Omental fat pad (tissue), 4 donors: ENCODE measurements at places on chromosomes 6 and 20.

DNA sequence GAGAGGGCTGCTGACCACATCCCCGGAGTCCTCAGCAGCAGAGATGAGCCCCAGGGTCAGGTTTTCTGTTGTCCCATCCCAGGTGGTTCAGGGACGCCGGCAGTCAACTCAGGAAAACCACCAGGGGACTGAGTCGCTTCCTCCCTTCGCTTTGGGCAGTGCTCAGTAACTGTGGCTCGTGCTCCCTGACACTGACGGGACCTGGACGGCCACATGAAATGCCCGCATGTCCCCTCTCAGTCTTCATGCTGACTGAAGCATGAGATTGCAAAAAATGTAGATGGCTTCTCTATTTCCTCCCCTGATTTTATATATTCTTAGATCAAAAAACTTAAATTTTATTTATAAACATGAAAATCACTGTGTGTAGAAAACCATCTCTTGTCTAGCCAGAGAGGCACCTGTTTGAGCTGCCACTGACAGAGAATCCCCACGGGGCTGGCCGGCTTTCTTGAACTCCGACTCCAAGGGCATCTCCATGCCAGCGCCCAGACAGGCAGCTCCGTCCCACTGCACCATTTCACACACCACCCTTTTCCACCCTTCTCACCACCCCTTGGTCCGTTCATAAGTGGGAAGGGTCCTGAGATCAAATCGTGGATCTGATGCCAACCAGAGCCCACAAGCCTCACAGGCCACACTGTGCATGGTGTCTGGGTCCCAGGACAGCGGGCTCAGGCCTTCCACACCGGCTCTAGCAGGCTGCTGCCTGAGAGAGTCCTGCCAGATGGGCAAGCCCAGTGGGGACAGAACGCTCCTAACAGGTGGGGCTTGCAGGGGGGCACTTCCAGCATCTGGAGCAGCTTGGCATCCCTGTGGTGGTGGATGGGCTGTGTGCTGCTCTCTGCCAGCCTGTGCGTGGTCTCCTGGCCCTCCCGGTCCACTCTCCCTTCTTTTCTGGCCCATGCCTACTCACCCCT lies 98.2 kb downstream of the SMOC2 start:
- no peak for DNase-seq

GRCh38 chr6:91132461-91132860 lies 545.6 kb upstream of the MAP3K7 start:
- no peak for DNase-seq

DNA sequence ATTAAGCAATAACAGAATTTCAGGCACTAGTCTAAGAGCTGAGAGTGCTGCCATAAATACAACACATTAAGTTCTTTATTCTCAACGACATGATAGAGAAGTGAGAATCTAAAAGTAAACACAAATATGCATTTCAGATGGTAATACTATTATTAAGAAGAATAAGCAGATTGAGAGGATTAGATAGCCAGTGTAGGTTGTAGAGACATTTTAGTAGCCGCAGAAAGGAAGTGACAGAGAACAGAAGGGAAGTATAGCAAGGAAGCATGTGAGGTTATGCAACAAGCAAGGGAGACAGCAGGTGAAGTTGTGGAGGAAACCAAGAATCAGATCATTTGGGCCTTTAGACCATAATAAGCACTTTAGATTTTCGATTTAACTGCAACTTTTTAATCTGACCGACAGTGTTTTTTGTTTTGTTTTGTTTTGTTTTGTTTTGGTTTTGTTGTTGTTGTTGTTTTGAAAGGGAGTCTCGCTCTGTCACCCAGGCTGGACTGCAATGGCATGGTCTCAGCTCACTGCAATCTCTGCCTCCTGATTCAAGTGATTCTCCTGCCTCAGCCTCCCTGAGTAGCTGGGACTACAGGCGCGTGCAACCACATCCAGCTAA lies 737.0 kb upstream of the ADGRB3 start:
- no peak for DNase-seq

- no peak for DNase-seq
Observed at GRCh38 chr6:156600678-156601077, 176.5 kb upstream of the ARID1B start.

DNA sequence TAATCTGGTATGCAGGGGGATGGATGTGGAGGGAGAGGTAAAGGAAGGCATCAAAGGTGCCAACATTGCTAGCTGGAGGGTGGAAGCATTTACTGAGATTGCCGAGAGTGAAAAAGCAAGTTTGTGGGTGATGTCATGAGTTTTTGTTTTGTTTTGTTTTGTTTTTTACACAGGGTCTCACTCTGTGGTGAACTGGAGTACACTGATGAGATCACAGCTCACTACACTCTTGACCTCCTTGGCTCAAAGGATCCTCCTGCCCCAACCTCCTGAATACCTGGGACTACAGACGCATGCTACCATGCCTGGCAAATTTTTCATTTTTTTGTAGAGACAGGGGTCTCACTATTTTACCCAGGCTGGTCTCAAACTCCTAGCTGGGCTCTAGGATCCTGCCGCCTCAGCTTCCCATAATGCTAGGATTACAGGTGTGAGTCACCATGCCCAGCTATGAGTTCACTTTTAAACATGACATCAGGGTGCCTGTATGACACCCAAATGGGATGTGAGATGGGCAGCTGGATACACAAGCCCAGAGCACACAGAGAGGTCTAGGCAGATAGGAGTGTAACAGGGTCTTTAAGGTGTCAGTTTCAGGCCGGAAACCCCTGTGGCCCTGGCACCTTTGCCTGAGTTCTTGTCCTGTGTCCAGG lies 35.1 kb upstream of the HMGA1 start:
- no peak for DNase-seq

DNA sequence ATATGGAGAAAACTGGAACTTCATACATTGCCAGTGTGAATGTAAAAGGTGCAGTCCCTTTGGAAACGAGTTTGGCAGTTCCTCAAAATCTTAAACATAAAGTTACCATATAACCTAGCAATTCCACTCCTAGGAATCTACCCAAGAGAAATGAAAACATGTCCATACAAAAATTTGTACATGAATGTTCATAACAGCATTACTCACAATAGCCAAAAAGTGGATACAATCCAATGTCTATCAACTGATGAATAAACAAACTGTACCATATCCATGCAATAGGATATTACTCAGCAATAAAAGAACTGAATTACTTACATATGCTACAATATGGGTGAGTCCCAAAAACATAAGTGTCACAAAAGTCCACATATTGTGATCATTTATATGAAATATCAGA lies 48.7 kb upstream of the ERVFRD-1 start:
- no peak for DNase-seq

- no peak for DNase-seq
Observed at GRCh38 chr6:30260036-30260504, 46.9 kb upstream of the TRIM26 start.

- no peak for DNase-seq
Observed at GRCh38 chr20:2312876-2313275, 17.1 kb downstream of the TGM3 start.

GRCh38 chr6:17446713-17447112 lies 53.3 kb downstream of the CAP2 start:
- no peak for DNase-seq

DNA sequence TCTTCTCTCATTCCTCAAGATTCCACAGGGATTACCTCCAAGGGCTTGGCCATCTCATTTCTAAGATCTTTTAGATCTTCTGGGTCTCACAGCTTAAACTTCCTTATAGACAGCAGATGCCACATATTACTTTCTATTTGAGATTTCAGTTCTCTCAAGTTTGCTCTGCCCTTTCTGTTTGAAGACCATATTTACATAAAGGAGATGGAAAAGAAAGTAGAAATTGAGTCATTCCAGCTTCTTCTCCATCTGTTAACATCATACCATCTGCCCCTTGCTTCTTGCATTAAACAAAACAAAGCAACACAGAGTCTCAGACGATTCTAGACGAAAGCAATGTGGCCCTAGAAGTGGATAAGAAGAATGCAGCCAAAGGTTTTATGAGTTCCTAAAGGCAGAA lies 203.4 kb downstream of the TTLL2 start:
- DNase-seq, result no peak

DNA sequence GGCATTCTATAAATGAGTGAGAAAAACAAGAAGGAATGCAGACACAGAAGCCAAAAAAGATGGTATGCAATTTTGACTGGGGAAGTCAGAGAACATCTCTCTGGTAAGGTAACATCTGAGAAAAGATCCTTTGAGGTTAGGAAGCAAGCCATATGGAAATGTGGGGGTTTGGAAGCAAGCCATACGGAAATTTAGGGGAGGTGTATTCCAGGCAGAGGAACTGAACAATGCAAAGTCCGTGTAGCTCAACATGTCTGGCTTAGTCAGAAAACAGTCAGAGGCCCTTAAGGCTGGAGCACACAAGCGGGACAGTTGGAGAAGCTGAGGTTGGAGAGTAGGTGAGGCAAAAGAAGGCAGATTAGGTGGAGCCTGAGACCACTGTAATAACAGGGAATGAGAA lies 35.3 kb downstream of the RALGAPA2 start:
- no peak for DNase-seq

DNA sequence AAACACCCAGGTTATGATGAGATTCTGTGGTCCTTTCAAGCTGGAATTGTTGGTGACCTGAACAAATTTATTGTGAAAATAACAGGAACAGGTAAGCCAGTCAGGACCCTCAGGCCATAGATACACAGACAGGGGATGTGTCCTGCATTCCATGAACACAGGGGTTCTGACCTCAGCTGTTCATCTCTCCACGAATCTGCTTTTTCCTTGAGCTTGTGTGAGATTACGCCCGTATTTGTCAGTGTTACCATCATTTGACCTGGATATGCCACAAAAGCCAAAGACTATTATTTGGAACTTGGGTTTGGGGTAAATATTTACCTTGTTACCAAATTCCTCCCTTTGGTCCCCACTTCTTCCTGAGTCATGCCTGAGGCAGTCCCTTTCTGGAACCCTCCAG lies 288.9 kb downstream of the PREX1 start:
- no peak for DNase-seq

GRCh38 chr20:63503524-63503923 lies 4.6 kb upstream of the EEF1A2 start:
- no peak for DNase-seq

DNA sequence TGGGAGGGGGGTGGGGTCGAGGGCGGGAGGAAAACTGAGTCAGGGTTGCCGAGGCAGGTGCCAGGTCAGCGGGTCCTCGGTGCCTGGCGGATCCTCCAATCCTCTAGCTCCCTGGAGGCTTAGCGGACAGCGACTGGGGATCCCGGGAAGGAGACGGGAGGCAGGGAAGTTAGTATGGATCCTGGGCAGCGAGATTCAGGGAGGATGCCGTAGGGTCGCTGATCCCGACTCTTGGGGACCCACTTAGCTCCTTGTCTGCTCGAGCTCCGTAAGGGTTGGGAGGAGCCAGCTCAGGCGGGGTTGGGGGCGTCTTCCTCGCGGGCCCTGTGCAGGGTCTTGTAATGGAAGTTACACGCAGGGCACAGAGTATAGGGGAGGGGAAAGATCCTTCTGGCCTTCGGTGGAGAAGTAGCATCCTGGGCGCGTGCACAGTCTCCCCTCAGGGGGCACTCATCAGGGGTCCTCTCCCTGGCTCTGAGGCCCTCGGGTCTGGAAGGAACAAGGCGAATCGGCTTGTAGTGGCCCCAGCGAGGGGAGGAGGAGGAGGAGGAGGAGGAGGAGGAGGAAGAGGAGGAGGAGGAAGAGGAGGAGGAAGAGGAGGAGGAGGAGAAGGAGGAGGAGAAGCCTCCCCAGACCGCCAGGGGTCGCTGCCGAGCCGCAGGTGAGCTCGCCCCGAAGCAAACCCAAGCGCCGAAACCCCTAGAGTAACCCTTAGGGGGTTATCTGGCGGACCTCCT lies 6.4 kb upstream of the SLC12A5 start:
- no peak for DNase-seq

DNA sequence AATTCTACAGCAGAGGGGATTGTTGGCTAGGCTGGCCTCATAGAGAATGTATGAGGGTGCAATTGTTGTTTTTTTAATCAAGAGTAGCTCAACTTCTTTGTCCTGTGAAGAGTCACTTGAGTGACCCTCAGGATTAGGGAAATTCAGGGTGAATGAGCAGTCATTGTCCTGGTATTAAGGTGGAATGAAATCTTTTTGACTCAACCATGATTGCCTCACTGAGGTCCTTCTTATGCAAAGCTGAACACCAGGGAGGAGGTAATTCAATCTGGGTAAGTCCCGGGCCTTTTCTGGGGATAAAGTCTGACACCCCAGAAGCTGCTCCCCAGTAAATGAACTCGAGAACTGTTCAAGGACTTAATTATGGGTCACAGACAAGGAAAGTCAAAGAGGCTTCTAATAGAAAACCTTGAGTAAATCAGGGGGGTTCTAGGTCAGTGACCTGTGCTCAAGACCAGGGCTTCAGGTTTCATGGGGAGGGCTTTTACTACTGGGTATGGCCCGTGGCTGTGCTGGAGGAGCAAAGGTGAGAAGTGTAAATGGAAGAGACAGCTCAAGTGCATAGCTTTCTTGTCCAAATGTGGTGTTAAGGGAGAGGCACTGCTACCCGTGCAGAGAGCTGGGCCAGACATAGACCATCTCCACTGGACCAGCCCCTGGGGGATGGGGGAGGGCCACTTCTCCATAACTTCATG lies 25.3 kb upstream of the ZBTB24 start:
- DNase-seq, result no peak

GRCh38 chr20:64096535-64096934 lies 10.8 kb downstream of the NPBWR2 start:
- DNase-seq, result no peak

- no peak for DNase-seq
Observed at GRCh38 chr20:5590899-5591298, 159.3 kb upstream of the SHLD1 start.

DNA sequence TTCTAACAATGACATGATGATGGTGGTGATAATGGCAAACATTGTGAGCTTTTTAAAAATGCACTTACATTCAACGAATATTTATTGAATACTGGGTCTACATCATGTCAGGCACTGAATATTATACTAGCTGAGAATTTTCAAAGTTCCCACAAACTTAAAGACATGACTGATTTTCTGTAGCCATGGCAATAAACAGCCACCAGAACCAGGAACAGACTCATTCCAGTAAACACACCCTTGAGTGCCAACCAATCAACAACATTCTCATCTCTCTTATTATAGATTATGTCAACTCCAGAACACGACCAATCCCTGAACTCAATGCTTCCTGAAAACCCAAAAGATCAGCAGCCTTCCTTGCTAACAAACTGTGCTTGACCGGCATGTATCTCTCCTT lies 212.4 kb upstream of the RUNX2 start:
- no peak for DNase-seq

- DNase-seq, result peak; percentile 63
Observed at GRCh38 chr6:2634139-2634964, 116.4 kb downstream of the MYLK4 start.

- DNase-seq, result no peak
Observed at GRCh38 chr20:18901980-18902737, 88.6 kb downstream of the SCP2D1 start.
